NCI-H2029 (cell line): ENCODE measurements at places on chromosomes 3 and 15.

- peak; percentile 37 for DNase-seq
These were observed 20.0 kb downstream of the ATRIP start for GRCh38 chr3:48466386-48467109.

DNA sequence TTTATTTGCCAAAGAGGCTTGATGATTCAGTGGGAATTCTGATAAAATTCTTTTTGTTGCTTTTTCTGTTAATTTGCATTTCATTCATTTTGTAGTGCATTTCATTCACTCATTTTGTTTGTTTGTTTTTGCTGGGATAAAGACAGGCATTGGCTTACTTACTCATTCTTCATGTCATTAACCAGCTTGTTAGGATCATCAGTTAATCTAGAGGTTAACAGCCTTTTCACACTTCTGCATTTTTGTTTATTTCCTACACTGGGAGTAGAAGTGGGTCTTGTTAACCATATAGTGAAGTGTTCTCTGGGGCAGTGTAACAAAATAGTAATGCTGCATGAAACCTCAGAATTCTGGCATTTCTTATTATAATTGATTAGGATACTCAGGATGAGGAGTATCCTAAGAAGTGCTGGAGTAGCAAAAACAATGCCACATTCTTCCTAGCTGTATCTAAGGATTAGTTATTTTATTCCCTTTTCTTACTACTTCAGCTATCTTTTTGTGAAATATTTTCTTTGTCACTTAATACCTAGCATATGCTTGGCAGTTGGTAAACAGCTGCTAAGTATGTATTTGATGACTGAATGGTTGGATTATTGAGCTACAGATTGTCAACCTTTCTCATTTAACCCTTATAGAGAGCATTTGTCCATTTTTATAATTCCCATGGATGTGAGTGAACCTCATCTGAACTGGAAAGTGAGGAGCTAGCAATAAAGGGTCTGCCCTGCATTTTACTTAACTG, 135.7 kb upstream of the LRRFIP2 start:
- DNase-seq, result no peak

DNA sequence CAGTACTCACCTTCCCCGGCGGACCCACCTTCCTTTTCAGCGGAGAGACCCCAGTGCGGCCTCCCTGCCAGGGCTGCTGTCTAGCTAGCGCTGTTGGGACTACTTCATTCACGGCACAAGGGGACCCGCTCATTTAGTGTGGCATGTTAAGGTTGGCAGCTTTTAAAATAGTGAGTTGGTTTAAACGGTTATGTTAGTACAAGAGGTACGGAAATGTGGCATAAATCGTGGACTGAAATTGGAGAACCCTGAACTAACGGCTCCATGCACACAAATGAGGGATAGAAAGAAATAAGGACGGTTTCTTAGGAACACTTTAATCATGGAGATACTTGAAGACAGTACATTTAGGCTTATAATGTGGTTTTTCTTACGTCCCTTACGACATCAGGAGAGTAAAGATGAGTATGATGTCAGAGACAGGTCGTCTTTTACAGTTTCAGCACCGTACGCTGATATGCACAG, 752 bp downstream of the CEP63 start:
- DNase-seq, result peak; percentile 13

DNA sequence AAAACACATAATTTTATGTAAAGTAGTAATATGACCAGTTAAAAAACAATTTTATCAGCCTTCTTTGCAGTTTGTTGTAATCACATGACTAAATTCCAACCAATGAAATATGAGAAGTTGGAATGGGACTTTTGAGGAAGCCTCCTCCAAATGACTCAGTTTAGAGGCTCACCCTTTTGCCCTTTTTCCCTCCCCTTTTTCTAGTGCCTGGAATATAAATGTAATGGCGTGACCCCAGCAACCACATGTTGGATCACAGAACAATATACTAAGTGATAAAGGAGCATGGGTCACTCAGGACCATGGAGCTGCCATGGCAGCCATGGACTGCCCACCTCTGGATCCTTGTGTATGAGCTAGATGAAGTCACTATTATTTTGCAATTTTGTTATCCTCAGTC, 48.8 kb upstream of the HEG1 start:
- no peak for DNase-seq

DNA sequence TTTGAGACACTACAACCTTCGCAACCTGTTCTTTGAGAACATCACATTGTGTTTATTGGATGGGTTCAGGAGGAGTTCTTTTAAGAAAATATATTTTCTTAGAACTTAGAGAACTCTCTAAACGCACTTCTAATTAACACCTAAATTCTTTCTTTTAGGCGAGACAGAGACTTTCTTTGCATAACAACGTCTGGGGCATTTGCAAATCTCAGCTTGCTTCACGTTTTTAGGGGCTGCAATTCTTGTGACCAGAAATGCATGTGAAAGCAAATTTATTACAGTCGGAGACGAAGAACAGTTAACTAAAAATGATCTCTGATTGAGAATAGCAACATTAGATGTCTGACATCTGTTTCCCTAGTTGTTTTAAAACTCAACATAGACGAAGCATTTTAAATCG, 568.3 kb upstream of the ZNF717 start:
- DNase-seq, result no peak

GRCh38 chr3:12462159-12462947, 21.9 kb upstream of the TSEN2 start:
- no peak for DNase-seq

GRCh38 chr3:123593381-123593780, 8.5 kb upstream of the HACD2 start:
- no peak for DNase-seq

DNA sequence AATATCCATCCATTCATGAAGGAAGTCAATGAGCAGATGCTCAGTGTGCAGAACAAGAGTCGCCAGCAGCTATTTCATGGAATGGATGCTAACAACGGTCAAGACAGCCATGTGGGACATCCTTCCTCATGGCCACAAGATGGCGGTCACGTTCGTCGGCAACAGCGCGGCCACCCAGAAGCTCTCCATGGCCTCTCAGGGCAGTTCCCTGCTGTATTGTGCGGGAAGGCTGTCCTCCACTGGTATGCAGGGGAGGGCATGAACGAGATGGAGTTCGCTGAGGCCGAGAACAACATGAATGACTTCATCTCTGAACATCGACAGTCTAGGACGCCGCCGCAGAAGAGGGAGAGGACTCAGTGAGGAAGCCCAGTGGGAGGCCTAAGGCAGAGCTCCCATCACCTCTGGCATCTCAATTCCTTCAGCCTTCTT, 208.3 kb downstream of the TJP1 start:
- DNase-seq, result peak; percentile 1

DNA sequence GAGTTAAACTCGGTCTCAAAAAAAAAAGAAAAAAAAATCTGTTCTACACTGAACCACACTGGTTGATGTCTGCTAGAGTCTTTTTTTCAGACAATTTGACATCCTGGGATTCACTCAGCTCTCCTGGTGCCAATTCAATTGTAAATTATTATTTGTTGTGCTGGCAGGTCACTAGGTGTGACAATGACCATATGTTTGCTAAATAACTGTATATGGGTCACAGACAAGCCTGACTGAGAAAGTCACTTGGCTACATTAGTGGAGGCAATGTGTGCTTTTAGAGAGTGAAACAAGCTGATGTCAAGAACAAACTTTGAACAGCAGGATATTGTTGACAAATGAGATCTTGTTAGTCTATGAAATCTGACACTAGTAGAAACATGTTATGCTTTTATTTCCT, 1379.1 kb downstream of the ZPLD1 start:
- no peak for DNase-seq

- no peak for DNase-seq
These were observed 34.1 kb downstream of the AKAP13 start for GRCh38 chr15:85414495-85414894.

DNA sequence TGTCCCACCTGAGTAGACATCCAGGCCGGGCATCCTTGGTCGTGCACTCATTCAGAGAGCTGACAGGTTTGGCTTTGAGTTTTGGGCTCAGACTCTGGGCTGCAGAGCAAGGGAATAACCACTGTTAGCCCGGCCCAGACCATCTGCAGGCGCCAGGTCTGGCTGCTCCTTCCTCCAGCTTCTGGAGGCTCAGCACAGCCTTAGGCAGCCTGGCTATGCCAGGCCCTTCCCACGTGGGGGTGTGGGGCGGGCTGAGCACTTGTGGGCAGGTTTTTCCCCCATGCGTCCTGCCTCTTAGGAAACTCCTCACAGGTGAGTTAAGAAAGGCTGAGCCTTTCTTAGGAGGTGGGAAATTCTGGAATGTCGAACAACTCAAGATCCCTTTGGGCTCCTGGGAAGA, 11.2 kb downstream of the PLA2G4B start:
- DNase-seq, result no peak

DNA sequence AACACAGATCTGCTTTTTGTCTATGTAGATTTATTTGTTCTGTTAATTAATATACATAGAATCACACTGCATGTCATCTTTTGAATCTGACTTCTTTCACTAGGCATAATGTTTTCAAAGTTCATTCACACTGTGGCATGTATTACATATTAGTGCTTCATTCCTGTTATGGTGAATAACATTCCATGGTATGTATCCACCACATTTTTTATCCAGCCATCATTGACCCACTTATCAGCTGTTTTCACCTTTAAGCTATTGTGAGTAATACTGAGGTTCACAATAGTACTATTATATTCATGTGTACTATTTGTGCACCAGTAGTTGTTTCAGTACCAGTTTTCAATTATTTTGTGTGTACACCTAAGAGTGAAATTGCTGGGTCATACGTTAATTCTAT, 230.6 kb upstream of the CNTN3 start:
- DNase-seq, result no peak

DNA sequence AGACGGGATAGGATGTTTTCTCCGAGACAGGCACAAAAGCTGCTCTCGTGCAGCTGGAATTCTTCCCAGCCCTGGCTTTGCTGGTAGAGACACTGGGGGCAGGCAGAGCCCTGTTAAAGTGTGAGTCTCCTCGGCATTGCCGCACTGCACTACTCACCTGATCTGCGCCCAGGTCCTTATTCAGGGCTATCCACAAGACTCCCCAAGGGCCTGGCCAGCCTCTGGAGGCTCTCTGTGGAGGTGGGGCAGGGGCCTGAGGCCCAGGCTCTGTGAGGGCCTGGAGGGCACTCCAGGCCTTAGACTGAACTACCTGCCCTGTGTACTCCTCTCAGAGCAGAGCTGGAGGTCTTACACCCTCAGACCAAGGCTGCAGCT, 48.4 kb downstream of the KY start:
- no peak for DNase-seq

DNA sequence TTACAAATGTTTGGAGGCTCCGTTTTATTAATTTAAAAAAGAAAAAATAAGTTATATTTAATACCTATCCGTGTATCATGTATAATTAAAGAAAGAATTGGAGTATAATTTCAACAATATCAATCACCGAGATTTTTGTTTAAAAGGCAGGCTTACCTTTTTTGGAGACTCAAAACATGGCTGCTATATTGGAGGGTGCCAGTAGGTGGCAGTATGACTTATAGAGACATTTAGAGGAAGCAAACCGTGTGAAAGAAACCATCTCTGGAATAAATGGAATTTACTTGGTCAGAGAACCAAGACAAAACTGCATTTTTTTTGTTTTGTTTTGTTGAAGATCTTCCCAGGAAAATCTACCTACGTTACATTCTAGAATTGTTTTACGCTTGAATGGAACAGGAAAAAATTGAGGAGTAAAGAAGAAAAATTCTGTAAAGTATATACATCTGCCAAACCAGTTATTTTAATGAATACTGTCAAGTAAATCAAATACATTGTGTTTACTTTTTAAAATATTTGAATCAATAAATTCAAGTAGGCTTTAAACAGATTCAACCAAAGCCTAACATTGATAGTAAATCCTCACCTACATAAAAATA, 802.6 kb upstream of the ALCAM start:
- peak; percentile 38 for DNase-seq

DNA sequence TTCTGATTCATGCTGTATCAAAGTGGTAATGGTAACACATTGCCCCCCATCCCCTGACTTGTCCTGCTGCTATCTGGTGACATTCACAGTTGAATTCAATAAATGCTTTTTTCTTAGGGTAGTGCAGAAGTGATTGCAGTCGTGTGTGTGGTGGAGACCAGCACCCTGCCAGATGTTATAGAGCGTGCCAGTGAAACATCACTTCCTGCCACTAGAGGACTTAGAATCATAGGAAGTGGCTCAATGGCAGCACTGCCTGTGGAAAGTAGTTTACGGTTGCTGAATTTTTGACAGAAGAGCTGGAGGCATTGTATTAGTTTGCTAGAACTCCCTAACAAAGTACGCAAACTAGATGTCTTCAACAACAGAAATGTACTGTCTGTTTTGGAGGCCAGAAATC, 37.4 kb upstream of the P2RY12 start:
- DNase-seq, result no peak

DNA sequence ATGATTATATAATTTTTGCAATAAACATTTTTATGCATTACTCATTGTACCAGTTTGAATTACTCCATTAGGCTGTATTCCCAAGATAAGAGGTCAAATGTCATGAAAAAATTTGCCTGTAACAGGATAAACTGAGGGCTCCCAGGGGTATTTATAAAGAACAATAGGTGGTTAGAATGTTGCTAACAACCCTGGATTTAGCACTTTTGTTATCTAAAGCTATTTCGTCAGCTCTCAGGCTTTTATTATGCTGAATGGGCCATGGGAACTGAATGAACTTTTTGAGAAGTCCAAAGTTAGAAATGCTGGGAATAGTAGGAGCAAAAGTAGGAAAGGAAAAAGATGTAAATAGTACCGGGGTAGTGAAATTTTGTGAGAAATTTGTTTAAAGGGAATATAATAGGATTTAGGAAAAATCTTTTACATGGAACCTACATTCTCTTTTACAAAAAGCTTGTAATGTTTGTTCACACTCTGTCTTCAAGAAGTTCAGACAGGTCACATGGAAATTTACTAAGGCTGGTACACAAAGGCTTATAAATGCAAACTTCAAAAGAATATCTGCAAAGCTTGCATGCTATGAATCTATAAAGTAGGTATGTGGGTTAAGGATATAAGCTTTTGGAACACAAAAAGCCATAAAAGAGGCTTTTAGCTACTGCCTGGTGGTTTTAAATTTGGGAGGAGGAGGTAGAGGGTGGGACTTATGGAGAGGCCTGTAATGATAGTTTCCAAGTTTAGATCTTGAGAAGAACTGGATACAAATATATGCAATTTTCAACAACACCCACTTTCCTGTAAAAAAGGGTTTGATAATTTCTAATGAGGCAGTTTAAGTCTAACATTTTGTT, 445.8 kb upstream of the NAALADL2 start:
- DNase-seq, result no peak

DNA sequence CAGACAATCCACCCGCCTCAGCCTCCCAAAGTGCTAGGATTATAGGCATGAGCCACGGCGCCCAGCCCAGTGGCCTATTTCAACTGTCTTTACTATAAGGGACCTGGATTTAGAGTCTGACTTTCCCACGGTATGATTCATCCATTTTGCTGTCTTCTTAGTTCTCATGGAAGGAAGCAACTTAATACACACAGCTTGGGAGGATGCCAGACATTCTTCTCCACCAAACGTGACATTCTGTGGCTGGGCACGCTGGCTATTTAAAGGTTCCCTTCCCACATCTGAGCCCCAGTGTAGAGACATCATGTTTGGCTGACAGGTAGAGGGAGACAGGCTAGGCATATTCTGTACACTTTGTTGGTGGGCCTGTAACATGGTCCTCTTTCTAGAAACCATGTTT, 26.2 kb downstream of the FAM43A start:
- DNase-seq, result no peak

- no peak for DNase-seq
These were observed 542.1 kb upstream of the NAALADL2 start for GRCh38 chr3:174317005-174317404.

GRCh38 chr3:187150599-187150998, 11.3 kb upstream of the RPL39L start:
- DNase-seq, result no peak
